Activated CD4-positive, alpha-beta T cell treated with anti-CD3 and anti-CD28 coated beads for 24 hours (primary cell): ENCODE measurements at places on chromosomes 7 and 10.

GRCh38 chr7:76386691-76387260 lies 22.7 kb downstream of the SSC4D start:
- no peak for DNase-seq

DNA sequence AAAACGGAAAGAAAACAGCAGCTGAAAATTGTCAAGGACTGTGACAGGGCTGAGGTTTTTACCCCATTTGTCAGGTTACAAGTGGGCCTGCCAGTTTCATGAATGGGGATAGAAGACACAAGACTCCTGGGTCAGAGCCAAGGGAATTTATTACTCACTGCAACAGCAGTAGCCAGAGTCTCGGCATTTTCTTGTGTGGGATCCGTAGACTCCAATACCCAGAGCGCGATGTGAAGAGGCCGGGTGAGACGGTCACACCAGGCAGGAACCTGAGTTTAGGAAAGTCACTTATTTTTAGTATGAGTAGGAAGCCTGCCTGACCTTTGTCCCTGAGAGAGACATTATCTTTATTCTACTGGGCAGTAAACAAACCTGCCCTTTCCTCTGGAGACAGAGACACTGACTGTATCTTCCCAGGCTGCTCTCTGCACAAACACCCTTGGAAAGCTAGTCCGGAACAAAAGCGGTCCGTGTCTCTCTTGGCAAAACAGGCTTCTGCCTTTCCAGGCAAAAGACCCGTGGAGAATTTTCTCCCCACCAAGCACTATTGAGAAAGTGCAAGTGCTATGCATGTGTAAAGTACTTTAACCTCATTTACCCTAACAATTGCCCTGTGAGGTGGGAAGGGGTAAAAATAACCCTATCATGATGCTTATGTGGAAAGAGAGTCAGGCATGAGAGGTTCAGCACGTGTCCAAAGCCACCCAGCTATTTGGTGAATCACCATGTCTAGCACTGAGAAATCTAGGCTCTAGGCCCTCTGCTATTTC lies 58.4 kb downstream of the JCAD start:
- DNase-seq = no peak

- no peak for DNase-seq
These were observed 22.1 kb upstream of the AOAH start for GRCh38 chr7:36746347-36746746.

DNA sequence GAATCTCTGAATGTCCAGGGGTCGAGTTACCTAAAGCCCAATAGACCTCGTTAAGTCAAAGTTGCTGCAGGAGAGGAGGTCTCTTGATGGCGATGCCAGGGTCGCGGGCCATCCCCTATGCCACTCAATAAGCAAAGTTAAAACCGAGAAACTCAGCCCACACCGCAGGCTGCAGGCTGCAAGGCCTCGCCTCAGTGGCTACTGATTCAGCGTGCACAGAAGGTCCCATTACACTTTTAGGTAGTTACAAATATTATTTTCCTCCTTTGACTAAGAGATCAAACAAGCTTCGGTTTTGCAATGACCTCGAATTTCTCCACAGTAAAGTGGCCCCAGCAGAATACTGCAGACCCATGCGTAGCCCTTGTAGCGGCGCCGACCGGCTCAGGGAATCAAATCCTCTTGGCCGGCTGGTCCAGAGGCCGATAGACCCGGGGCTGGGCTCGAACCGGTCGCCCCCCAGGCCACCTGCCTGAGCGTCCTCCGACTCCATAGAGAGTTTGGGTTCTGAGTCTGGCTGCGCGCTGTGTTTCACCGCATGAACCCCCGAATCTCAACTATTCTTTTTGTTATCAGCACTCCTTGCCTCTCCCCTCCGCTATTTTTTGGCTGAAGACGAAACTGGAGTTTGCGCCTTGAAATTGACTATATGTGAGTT lies 2.3 kb downstream of the C1QL3 start:
- no peak for DNase-seq

GRCh38 chr7:12221414-12221813 lies 10.3 kb downstream of the TMEM106B start:
- no peak for DNase-seq

- DNase-seq = no peak
These were observed 167.2 kb upstream of the AKR1E2 start for GRCh38 chr10:4658777-4659176.

GRCh38 chr7:133650487-133651300 lies 397.8 kb downstream of the EXOC4 start:
- DNase-seq = no peak

DNA sequence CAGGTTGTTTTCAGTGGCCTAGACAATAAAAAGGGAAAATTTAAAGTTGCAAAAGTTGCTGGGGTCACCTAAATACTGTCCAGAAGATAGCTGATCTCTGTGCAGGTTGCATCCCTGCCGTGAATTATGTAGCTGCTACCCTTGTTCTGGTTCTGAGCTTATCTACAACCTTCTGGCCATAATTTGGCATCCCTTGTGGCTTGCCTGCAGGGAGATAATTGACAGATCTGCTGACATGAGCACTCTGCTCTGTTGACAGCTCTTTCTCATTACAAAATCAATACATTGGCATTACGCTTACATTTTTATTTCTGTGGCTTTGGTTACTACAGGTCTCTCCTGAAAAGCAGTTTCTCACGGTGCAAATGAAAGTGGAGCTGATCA lies 29.3 kb upstream of the HECTD2 start:
- DNase-seq = no peak

- no peak for DNase-seq
These were observed 101.0 kb downstream of the UBE2H start for GRCh38 chr7:129851809-129852208.

- no peak for DNase-seq
These were observed at the start of gene IKZF1 for GRCh38 chr7:50304129-50304910. IKZF1 (plus strand) TSS chr7:50304716; CDS start chr7:50319062, 14,346 bp downstream.

GRCh38 chr10:62059217-62059920 lies 157.9 kb downstream of the ARID5B start:
- DNase-seq = no peak

DNA sequence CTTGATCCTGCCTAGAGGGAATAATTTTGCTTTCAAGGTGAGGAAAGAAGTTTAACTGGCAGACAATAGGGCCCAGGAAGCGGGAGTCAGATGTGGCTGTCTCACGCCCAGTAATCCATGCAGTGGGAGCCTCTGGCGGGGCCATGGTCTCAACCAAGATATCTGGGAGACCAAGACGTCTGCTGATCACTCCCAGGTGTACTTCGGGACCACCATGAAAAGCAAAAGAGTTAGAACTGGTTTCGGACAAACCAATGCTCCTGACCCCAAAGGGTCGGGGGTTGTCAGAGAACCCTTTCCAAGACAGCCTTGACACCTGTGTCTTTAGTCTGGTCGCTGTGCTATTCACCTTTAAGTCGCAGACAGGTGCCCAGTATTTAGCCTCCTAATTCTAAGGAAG lies 256.9 kb upstream of the MBL2 start:
- DNase-seq = no peak

- DNase-seq = no peak
These were observed 502.0 kb upstream of the DPP6 start for GRCh38 chr7:153550173-153550572.

GRCh38 chr7:142798451-142799436 lies 28.0 kb downstream of the PRSS2 start:
- no peak for DNase-seq

- no peak for DNase-seq
These were observed 24.6 kb upstream of the MPP7 start for GRCh38 chr10:28327491-28327880.

- no peak for DNase-seq
These were observed 55.9 kb upstream of the SEMA3A start for GRCh38 chr7:84250452-84250851.

DNA sequence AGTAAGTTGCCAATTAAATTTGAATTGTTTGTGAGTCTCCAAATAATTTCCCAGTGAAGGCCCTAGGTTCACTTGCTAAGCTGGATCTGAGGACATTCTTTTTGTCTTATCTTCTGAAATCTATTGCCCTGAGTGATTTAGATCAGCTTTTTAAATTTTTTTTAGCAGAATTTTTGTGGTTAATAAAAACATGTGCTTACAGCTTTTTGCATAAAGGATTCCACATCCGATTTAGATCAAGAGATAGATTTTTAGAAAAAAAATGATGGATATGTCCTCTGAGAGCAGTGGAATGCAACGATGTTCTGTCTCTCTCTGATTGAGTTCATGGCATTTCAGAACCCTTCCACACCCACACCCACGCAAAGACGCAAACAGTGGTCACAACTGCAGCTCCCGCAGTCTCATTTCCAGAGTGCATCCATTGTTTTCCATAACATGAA lies 358.8 kb downstream of the SUGCT start:
- DNase-seq = no peak

DNA sequence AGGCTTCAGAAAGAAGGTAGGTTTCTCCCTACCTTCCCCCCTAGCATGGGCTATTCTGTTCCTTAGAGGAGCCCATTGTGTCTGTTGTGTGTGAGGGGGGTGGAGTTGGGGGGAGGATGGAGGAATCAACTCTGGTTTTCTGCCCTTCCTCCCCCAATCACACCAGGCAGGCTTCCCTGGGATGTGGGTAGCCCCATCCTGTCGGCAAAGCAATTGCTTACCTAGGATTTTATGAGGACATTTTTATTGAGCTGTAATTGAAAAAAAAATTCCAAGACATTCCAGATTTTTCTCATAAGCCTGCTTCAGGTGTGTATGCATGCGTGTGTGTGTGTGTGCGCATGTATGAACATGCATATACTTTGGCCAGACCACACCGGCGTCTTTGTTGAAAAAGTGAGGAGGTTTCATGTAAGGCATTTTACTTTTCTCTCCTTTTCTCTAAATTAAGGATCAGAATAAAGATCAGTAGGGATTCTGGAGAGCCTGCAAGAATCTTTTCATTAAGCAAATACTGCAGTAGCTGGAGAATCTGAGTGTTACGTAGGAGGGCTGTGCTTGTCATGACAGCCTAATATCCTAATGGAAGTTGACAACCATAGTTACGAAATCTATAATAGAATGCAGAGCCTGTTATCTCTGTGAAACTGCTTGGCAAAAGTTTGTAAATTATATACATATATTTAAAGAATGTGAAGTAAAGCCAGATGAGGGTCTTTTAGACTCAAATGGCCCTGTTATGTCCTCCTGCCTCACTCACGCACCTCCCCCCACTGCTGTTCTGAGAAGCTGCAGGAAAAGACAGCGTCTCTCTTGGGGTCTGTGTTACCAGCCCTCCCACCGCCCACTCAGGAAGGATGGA lies 27.3 kb upstream of the SAMD8 start:
- no peak for DNase-seq

GRCh38 chr7:103011650-103012049 lies 62.9 kb downstream of the FBXL13 start:
- no peak for DNase-seq

GRCh38 chr10:6141296-6142151 lies 52.7 kb downstream of the RBM17 start:
- DNase-seq = no peak

- no peak for DNase-seq
These were observed 58.4 kb downstream of the MYPN start for GRCh38 chr10:68167586-68168189.

DNA sequence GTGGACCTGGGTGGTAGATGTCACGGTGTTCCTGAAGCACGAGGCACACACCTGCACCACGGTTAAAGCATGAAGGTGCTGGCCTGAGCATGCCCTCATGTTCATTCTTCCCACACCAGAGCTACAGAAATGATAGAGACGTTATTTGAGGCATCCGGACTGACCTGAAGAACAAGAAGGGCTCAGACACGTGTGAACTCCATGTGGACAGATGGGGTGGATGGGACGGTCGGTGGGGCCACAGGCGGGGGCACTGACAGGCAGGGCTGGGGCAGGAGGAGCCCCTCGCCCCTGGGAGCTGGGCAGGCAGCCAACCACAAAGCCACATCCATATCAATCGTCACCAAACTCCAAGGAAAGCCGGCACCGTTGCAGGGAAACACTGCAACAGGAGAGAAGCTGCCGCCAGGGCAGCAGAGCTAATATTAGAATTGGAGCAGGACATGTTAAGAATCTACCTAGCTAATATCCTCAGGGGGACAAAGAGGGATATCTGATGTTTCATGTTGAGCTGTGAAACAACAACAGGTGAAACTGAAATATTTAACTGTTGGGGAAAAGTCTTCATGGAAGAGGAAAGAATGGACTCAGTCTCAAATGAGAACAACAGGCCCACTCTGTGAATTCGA lies 37.8 kb upstream of the DIP2C start:
- DNase-seq = no peak

DNA sequence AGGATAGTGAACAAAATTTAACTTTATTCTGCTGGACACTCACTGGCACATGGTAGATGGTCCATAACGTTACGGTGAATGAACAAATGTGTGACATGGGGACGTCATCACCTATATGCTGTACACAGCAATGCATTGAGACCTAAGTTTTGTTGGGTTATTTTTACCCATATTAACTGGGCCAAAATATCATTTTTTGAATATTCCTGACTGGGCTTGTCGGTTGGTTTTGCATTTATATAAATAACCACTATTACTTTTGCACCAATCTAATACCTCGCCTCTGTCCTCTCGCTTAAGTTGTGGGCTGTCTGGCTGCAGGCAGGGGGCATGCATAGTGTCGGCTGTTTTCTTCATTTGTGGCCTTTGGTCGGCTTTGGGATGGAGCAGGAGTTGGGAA lies 161.7 kb downstream of the USP6NL start:
- DNase-seq = no peak
